ENCODE measurements at places on chromosomes 3 and 15. TPM values are rescaled to one million over a fixed set of nuclear protein-coding genes. Genes with fewer than 3 reads are reported as not detected.
A peak's percentile ranks its signal among the peaks of the same experiment; 100 is the strongest.

The KIF15 gene
- total RNA-seq, result 26.2 TPM

The MAP6D1 gene
- 10.6 TPM for total RNA-seq

The ECT2 gene
- total RNA-seq, result 102 TPM

GRCh38 chr3:171970301-171970788 lies 69.0 kb upstream of the FNDC3B start:
- H3K27me3 ChIP-seq, result no peaks in the 10 kb centered on the region
- H3K4me3 ChIP-seq, result no peak overlapping the region
- H3K36me3 ChIP-seq, result no peaks in the 10 kb centered on the region
- no peak overlapping the region for H3K27ac ChIP-seq
- H3K4me1 ChIP-seq, result peaks cover 10% of the 10 kb centered on the region

- peaks cover 7% of the 10 kb centered on the region for H3K4me1 ChIP-seq
- DNase-seq, result peak; percentile 54
- no peaks in the 10 kb centered on the region for H3K36me3 ChIP-seq
- no peak overlapping the region for H3K4me3 ChIP-seq
- no peak overlapping the region for H3K27ac ChIP-seq
Measured at GRCh38 chr15:57565311-57565710, 26.4 kb upstream of the MYZAP start.

DNA sequence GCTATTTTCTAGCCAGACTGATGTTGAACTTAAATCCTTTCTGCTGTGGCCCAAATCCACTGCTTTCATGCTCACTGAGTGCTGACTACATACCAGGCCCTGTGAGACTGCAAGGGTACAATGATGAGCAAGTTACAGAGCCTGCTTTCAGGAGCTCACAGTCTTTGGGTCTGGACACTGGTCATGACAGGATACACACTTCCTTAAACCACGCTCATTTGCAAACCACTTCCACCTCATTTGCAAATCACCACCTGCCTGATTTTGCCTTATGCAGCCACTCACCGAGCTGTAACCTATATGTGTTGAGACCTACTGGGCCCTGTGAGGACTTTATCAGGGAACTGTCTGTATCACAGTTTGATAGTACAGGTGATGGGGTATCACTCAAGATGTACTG lies 50.2 kb upstream of the LRRC58 start:
- no peak overlapping the region for H3K4me3 ChIP-seq
- DNase-seq, result no peak
- H3K27me3 ChIP-seq, result no peaks in the 10 kb centered on the region
- H3K36me3 ChIP-seq, result peaks cover 62% of the 10 kb centered on the region

DNA sequence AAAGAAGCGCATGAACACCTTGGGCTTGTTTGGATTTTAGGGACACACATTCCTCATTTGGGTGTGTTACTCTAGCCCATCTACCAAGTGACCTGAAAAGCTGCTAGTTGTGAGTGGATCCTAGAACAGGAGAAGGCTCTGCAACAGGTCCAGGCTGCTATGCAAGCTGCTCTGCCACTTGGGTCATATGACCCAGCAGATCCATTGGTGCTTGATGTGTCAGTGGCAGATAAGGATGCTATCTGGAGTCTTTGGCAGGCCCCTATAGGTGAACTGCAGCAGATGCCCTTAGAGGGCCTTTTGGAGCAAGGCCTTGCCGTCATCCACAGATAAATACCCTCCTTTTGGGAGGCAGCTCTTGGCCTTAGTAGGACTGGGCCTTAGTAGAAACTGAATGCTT lies 53.2 kb downstream of the PAQR5 start:
- no peaks in the 10 kb centered on the region for H3K27me3 ChIP-seq
- no peaks in the 10 kb centered on the region for H3K36me3 ChIP-seq
- DNase-seq, result no peak
- H3K4me1 ChIP-seq, result no peaks in the 10 kb centered on the region
- H3K4me3 ChIP-seq, result no peak overlapping the region

DNA sequence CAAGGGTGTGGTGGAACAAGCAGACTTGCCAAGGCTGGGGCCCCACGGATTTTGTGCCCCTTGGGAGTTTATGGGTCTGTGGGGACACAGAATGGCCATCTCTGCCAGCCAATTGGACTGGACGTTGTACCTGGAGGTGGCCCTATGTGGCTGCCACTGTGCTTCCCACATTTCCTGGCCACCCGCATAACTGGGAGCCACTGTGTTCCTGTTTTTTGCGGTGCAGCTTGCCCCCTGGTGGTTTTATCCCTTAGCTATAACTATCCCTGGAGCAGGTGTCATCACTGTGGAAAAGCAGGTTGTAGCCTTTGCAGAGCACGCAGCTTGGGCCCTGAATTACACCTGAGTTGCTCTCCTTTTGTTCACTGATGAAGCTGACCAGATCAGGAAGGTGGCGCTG lies 306.3 kb downstream of the ZPLD1 start:
- no peaks in the 10 kb centered on the region for H3K36me3 ChIP-seq
- peak; percentile 53 for DNase-seq
- H3K27ac ChIP-seq, result no peak overlapping the region

DNA sequence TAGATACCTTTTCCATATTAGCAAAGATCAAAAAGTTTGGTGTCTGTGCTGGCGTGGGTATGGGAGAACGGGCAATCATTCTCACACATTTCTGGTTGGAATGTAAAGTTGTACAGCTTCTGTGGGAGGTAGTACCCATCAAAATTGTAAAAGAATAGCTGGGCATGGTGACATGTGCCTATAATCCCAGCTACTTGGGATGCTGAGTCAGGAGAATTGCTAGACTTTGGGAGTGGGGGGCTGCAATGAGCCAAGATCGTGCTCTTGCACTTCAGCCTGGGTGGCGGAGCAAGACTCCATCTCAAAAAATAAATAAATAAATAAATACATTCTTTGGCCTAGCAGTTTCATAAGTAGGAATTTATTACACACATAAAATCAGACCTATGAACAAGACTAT lies 22.9 kb downstream of the LCTL start:
- H3K4me3 ChIP-seq, result no peak overlapping the region
- H3K27ac ChIP-seq, result no peak overlapping the region
- H3K27me3 ChIP-seq, result no peaks in the 10 kb centered on the region
- peaks cover 47% of the 10 kb centered on the region for H3K36me3 ChIP-seq
- H3K4me1 ChIP-seq, result no peaks in the 10 kb centered on the region

DNA sequence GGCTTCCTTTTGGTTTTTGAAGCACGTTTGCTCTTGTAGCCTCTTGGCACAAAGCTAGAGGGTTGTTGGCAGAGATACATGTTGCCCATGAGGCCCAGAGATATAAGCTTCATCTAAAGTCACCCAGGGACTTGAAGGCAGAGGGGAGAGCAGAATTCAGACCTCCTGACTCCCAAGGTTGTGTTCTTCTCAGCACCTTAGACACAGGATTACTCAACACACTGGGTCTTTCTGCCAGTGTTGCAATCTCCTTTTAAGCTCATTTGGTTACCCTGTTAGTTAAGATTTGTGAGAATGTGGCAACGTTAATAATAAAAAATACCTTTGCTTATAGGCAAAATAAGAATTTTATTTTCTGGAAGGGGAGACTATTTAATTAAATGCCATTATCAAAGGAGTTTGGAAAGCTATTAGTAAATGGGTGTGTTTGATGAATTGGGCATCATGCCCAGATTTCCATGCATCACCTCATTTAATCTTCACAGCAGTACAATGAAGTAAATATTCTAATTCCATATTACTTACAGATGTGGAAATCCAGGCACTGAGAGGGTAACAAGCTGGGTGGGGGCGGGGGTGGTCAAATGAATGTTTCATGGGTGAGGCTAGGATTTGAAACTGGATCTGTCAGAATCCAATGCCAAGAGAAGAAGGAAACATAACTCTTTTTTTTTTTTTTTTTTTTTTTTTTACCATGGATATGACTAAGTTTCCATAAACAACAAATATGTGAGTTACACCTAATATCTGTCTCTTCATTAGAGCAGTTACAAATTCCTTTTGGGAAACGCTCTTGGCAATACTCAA lies 183.3 kb downstream of the NR1D2 start:
- no peaks in the 10 kb centered on the region for H3K4me1 ChIP-seq
- no peak overlapping the region for H3K4me3 ChIP-seq

- H3K36me3 ChIP-seq, result no peaks in the 10 kb centered on the region
- H3K4me3 ChIP-seq, result peak overlapping the region; percentile 76
- peak; percentile 94 for DNase-seq
- H3K27me3 ChIP-seq, result peaks cover 10% of the 10 kb centered on the region
- no peak overlapping the region for H3K27ac ChIP-seq
Measured at GRCh38 chr3:9552252-9552999, 1.2 kb downstream of the LHFPL4 start.

- peaks cover 13% of the 10 kb centered on the region for H3K36me3 ChIP-seq
- H3K4me1 ChIP-seq, result no peaks in the 10 kb centered on the region
- H3K4me3 ChIP-seq, result no peak overlapping the region
- no peaks in the 10 kb centered on the region for H3K27me3 ChIP-seq
- no peak overlapping the region for H3K27ac ChIP-seq
- DNase-seq, result no peak
Measured at GRCh38 chr3:100719136-100719535, 9.8 kb downstream of the TFG start.

DNA sequence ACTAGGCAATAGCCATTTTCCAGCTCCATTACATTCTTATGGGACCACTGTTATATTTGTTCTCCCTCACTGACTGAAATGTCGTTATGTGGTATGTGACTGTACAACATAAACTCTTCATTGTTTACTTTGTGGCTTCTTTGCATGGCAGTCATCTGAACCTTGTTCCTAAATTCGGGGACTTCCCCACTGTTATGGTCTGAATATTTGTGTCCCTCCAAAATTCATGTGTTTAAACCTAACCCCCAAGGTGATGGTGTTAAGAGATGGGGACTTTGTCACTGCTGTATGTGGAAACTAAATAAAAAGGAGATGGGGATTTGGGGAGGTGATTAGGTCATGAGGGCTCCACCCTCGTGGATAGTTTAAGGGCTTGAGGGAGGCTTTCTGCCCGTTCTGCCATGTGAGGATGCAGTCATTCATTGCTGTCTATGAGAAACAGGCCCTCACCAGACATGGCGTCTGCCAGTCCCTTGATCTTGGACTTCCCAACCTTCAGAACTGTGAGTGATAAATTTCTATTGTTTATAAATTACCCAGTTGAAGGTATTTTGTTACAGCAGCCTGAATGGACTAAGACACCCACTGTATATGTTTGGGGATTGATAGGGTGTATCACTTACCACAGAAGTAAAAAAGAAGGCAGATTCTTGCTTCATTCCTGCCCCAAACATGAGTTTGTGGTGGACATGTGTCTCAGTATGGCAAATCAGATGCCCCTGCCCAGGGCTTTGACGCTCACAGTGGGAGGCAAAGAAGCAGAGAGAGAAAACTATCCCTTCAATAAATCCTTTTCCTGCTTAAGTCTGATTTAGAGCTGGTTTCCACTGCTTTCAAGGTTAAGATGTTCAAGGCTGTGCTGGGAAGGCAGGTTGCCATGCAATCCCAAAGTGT lies 138.0 kb upstream of the UBE2E1 start:
- DNase-seq, result no peak
- peaks cover 8% of the 10 kb centered on the region for H3K4me1 ChIP-seq
- H3K27me3 ChIP-seq, result peaks cover 13% of the 10 kb centered on the region
- no peaks in the 10 kb centered on the region for H3K36me3 ChIP-seq
- H3K4me3 ChIP-seq, result no peak overlapping the region

DNA sequence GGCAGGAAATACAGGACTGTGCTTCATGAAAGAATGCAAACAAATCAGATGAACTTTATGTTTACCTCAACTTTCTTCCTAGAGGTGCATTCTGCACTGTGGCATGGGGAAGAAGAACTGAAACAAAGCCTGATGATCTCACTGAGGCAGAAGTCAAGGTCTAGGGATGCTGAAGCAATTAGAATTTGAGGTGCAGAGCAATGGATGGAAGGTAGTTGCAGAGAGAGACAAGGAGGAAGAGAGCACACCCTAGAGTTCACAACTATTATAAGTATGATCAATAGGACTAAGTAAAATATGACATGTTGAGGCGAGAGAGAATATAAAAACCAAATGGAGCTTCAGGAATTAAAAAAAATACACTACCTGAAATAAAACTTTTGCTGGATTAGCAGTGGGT lies 420.1 kb downstream of the EDEM1 start:
- no peaks in the 10 kb centered on the region for H3K27me3 ChIP-seq
- no peak overlapping the region for H3K27ac ChIP-seq
- no peaks in the 10 kb centered on the region for H3K36me3 ChIP-seq
- DNase-seq, result no peak
- H3K4me3 ChIP-seq, result no peak overlapping the region

DNA sequence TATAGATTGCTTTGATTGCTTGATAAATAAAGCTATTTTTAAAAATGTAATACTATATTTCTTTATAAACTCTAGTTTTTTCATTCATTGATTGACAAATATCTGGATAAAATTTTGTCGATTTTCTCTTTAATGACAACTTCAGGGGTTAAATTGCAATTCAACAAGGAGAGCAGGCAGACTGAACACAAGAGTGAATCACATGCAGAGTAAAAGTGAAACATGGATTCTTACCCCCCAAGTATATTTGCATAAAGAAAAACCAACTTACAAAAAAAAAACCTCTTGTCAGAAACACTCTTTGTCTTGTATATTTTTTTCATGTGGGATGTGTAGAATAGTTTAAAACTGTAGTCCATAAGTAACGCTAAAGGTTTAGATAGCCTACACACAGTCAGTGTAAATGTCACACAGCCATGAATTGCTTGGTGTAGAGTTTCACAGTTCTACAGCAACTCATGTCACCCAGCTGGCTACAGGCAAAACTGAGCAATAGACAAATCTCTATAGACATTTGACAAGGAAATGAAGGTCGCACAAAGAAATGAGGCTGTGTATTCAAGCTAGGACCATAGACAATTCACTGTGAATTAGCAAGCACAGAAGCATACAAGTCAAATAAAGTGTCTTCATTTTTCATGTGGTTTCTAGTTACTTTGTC lies 141.6 kb downstream of the THRB start:
- H3K27me3 ChIP-seq, result no peaks in the 10 kb centered on the region
- H3K36me3 ChIP-seq, result no peaks in the 10 kb centered on the region
- no peak for DNase-seq
- H3K27ac ChIP-seq, result no peak overlapping the region
- H3K4me3 ChIP-seq, result no peak overlapping the region
- H3K4me1 ChIP-seq, result no peaks in the 10 kb centered on the region

DNA sequence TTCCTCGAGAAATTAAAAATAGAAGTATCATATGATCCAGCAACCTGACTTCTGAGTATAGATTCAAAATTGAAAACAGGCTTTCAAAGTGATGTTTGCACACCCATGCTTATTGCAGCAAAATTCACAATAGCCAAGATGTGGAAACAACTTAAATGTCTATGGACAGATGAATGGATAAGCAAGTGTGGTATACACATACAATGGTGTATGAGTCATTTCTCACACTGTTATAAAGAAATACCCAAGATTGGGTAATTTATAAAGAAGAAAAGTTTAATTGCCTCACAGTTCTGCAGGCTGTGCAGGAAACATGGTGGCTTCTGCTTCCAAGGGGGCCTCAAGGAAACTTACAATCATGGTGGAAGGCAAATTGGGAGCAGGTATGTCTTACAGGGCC lies 100.8 kb downstream of the KLF13 start:
- no peaks in the 10 kb centered on the region for H3K27me3 ChIP-seq
- H3K4me3 ChIP-seq, result no peak overlapping the region
- H3K36me3 ChIP-seq, result no peaks in the 10 kb centered on the region
- no peak overlapping the region for H3K27ac ChIP-seq
- H3K4me1 ChIP-seq, result no peaks in the 10 kb centered on the region

Measured in GM23338 (cell line).